ENCODE measurements at places on chromosomes 3 and 15.

- no peak for DNase-seq
These were observed 51.6 kb upstream of the SRGAP3 start for GRCh38 chr3:9301091-9301490.

DNA sequence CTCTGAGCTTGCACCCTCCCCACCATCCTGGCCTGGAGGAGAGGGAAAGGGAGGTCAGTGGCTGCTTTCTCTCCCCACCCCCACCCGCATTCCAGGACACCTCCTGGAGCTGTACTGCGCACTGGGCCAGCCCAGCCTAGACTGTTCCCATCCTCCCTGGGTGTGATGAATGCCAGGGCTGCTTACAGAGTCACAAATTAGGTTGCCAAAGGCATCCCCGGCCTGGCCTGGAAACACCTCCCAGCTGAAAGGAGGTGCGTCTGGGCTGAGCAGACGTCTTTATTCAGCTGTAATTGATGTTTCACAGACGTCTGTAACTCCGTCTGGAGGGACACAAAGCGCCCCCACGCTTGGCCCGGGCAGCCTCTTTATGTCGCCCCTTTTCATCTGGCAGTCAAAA is 47.6 kb downstream of the RHCG start:
- no peak for DNase-seq

DNA sequence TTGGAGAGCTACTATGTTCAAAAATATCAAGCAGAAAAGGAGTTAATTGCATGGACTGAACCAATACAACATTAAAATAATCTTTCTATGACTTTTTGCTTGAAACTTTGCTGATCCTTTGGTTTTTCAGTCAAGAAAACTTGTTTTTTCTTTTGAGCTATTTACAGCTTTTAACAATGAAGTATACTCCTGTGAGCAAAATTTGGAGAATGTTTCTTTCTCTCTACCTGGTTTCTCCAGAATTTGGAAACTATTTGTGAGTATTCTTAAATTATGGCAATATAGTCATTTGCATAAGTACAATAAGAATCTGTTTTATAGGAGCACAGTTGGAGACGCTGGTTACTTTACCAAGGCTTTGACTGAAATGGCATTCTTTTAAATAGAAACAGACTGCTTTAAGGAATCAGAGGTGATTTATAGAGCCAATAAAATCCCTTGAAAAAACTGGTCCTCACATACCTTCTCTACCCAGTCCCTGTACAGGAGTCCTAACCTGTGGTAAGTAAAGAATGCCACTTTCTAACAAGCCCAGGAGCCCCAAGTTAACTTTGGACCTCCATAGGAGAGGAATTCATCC is 127.4 kb downstream of the PLCH1 start:
- DNase-seq: no peak

- DNase-seq: no peak
These were observed 225.6 kb upstream of the TLE3 start for GRCh38 chr15:70323111-70323851.

GRCh38 chr3:171282041-171282440 is 178.2 kb downstream of the TNIK start:
- DNase-seq: no peak

- no peak for DNase-seq
These were observed 61.7 kb upstream of the PLXNA1 start for GRCh38 chr3:126921085-126921824.

DNA sequence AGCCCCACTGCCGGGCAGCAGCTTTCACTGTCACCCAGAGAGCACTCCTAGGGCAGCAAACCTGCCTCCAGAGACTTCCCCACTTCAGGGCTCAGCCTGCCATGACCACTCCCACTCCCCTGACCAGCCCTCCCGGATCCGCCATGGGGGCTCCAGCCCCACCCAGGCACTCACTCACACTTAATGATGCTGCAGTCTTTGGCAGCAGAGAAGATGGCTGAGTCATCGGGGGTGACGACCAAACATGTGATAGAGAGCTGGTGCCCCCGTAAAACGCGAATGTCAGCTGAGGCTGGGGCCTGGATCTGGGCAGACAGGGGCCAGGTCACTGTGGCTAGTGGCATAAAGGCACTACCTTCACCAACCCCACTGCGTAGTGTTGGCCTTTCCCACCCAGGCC is 4.7 kb downstream of the RRP9 start:
- DNase-seq: no peak

DNA sequence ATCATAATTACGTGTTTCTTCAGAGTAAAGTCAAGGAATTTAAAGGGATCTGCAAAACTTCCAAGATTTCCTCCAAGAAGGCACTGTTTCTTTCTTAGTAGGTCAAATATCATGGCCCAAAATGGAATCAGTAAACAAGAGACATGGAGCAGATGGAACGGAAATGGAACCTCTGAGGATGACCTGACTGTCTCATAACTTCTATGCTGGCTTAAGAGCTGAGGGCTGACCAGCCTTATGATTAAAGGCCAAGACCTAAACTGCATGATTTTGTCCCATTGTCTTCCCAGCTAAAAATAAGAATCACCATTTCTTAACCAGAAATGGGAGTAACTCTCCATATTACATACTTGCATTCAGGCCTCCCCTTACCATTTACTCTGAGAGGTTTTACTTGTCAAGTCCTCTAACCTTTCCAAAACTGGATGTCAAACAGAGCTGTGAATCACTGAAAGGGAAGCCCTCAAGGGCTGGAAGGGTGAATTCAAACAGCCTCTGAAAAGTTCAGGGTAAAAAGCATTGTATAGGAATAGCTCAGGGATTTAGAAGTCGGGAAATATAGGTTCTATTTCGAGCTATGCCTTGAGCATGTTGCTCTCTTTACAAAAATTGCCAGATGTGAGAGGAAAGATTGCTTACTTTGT is 103.7 kb downstream of the MEIS2 start:
- no peak for DNase-seq

- DNase-seq: peak; percentile 5
These were observed 115.9 kb upstream of the ST8SIA2 start for GRCh38 chr15:92277776-92278175.

DNA sequence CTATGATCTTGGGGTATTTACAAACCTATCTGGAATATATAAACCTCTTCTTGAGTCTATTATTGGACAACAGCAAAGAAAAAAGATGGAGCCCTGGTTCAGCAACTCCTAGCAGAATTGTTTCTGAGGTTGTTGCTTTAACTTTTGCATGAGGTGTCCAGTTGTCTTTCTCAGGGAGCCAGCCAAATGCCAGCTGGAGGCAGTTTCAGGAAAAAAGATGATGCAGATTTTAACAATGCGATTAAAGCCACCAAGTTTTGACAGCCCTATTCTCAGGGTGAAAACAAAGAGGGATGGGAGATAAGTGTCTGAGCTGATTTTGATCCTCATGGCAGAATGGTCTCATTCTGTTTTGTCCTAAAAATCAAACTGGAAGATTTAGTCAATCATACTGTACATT is 181.6 kb upstream of the RASGRP1 start:
- DNase-seq: no peak

- DNase-seq: no peak
These were observed 26.7 kb upstream of the MCF2L2 start for GRCh38 chr3:183455089-183455488.

- DNase-seq: no peak
These were observed 87.8 kb upstream of the MANF start for GRCh38 chr3:51297333-51297732.

DNA sequence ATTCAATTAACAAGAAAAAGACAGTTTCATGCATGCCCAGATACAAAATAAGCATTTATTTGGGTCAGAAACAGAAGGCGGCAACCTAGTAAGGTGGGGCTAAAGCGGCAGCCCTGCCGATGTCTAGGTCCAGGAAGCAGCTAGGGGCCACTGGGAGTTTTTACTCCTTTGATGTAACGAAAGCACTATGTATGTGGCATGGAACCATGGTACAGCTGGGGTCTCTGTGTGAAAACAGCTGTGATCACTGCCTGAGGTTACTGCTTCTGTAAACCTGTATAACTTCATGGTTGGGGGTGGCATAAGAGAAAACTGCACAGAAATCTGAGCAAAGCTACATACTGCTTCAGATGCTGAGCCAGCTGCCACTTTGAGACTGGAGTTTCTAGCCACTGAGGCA is 119.5 kb downstream of the ZNF280D start:
- DNase-seq: no peak

GRCh38 chr3:98782824-98783500 is 19.8 kb downstream of the ST3GAL6 start:
- DNase-seq: no peak

GRCh38 chr3:186413615-186414415 is 51.8 kb upstream of the DGKG start:
- no peak for DNase-seq

DNA sequence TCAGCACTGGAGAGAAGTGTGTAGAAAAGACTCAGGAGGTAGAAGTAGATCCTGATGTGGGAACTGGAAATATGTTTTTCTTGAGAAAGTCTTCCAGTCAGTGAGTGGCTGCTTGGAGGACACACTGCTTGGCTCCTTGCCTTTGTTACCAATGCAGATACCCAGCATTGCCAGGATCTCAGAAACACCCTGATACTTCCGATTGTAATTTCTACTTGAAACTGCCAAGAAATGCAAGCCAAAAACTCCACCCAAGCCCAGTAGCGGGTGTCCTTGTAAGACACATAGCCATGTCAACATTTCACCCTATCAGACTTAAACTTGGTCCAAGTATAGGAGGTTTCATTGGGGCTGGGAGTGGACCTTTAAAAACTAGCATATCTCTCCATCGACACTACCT is 141.8 kb downstream of the ALDH1A2 start:
- no peak for DNase-seq

- no peak for DNase-seq
These were observed 45.8 kb downstream of the ZNF710 start for GRCh38 chr15:90046911-90047392.

DNA sequence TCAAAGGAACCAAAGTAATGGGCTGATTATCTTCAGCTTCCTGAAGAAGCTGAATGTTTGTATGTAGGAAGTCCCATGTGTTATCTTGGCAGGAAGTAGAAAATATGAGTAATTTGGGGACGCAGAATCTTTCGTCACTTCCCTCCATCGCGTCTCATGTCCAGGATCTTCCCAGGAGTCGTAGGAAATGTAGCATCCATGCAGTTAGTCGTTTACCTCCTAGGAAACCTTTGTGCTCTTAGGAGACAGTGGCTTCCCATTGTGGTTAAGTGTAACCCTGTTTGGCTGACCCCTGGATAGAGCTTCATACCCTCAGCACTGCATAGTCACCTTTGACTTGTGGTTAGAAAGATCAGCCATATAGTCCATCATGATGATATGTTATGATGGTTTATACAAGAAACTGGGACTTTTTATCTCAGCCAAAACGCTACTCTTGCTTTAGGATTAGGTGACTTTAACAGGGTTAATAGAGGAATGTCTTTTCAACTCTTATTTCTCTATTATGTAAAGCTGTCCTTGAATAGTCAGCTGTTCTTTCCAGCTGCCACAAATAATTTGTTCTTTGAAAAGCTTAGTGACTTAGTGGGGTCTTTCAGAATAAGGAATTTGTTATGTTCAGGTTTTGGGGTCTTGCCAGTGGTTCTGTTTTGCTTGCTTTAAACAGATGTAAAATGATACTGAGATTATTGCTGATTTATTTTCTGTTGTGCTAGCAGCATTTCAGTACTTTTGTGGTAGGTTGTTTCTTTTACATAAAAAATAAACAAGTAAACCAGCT is 92.2 kb downstream of the KLHL25 start:
- DNase-seq: peak; percentile 53

DNA sequence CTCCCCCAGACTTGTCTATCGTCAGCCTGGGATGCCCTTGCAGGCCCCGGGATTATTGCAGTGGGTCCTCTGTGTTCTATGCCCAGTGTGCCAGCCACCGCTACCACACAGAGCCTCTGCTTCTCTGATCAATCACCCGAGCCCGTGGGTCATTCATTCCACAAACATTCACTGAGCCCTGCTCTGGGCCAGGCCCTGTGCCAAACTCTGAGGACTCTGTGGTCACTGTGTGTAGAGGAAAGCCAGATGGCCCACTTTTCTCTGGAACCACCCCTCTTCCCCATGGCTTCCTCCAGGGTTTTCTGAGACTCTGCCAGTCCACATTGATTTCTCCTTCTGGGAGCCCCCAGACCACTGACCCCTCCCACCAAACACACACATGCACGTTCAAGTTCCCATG is 55.5 kb downstream of the BSN start:
- no peak for DNase-seq

DNA sequence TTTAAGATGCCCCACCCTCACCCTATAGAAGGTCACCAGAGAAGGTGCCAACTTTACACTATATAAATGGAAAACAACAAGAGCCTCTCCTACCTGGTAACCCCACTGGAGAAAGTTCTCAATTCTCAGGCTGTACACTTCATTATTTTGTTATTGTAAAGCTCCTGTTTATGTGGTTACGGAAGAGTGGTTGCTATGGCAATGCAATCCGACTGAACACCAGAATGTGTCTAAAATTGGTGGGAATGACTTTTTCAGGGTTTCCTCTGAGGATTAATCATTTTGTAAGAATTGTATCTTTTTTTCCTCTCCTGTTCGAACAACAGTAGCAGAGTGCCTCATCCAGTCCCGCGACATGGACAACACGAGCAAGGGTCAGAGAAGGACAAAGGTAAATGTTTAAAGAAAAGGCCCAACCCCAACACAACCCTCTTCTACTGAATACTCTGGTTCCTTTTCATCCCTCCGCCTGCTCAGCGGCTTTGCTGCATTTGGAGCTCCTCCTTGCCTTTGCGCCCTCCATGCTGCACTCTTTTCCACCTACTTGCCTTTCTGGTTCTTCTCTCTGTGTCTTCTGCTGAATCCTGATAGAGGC is 45.3 kb downstream of the DGKG start:
- no peak for DNase-seq

DNA sequence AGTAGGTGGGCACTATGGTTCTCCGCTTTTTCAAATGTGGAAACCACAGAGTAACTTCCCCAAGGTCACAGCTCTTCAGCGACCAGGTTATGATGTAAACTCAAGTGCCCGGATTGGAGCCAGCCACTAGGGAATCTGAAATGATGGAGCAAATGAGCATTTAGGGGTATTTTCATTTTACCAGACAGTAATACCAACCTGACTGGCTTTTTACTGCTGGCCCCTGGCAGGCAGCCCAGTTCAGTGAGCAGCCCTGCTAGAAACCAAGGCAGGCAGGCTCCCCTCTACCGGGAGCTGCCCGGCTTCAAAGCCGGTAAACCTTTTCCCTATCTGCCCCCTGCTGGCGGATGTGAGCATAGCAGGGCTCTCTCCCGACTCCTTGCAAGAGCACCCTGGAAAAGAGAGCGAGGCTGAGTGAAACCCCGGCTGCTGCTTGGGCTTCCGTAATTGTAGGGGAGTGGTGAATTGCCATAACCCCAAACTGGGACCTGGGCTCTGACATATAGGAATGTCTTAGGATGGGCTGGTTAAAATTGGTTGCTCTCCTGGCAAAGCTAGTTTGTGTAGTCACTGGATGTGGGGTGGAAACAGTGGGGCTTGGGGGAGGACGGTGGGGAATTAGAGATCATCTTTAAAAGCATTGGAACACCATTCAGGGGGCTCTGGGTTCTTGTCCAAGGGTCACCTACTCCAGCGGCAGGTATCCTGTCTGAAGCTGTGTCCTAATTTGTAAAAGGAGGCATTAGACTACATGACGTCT is 98.0 kb upstream of the TNFAIP8L3 start:
- DNase-seq: peak; percentile 78

DNA sequence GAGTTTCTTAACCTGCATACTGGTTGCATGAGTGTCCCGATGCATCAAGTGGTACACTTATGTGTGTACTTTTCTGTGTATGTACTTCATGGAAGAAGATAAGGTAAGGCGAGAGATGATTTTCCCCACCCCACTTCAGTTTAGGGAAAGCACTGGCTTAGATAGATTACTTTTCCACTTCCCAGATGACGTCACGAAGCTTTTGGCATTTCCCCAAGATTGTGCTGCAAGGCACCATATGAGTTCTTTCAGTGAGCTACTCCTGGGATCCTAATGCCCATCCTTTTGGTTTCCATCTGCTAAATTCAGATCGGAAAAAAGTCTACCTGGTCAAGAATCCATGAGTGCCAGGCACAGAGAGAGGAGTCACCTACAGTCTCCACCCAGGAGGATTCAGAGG is 4.5 kb downstream of the IL17RB start:
- no peak for DNase-seq

Data from stimulated activated naive CD8-positive, alpha-beta T cell treated with anti-CD3 and anti-CD28 coated beads, Interleukin-15, amount 100 ng/mL, for 72 hours (primary cell).